CD8-positive, alpha-beta memory T cell (primary cell): ENCODE measurements at places on chromosomes 7 and 10. TPM values are rescaled to one million over a fixed set of nuclear protein-coding genes. Genes with fewer than 3 reads are reported as not detected.

- no peaks in the 10 kb centered on the region for H3K4me1 ChIP-seq
- DNase-seq: no peak
- H3K36me3 ChIP-seq: no peaks in the 10 kb centered on the region
These were observed 4.6 kb upstream of the CYP2C19 start for GRCh38 chr10:94757916-94758315.

- no peaks in the 10 kb centered on the region for H3K27me3 ChIP-seq
- no peak overlapping the region for H3K4me3 ChIP-seq
- H3K4me1 ChIP-seq: no peaks in the 10 kb centered on the region
- H3K36me3 ChIP-seq: no peaks in the 10 kb centered on the region
- H3K27ac ChIP-seq: no peak overlapping the region
- DNase-seq: no peak
These were observed 330.0 kb downstream of the ARL4A start for GRCh38 chr7:13017333-13017857.

Gene SPRN
- not detected for total RNA-seq

- no peaks in the 10 kb centered on the region for H3K36me3 ChIP-seq
- H3K27ac ChIP-seq: no peak overlapping the region
- no peak overlapping the region for H3K4me3 ChIP-seq
- H3K4me1 ChIP-seq: no peaks in the 10 kb centered on the region
These were observed 14.6 kb upstream of the MLXIPL start for GRCh38 chr7:73638911-73639310.

- H3K4me1 ChIP-seq: no peaks in the 10 kb centered on the region
- H3K27ac ChIP-seq: no peak overlapping the region
- no peak for DNase-seq
- H3K4me3 ChIP-seq: no peak overlapping the region
- no peaks in the 10 kb centered on the region for H3K27me3 ChIP-seq
These were observed 163.2 kb downstream of the DGKB start for GRCh38 chr7:14739168-14739840.

- H3K27ac ChIP-seq: no peak overlapping the region
- no peaks in the 10 kb centered on the region for H3K36me3 ChIP-seq
- H3K4me1 ChIP-seq: no peaks in the 10 kb centered on the region
- no peak overlapping the region for H3K4me3 ChIP-seq
- no peaks in the 10 kb centered on the region for H3K27me3 ChIP-seq
These were observed 166.1 kb upstream of the TCERG1L start for GRCh38 chr10:131477457-131478121.

DNA sequence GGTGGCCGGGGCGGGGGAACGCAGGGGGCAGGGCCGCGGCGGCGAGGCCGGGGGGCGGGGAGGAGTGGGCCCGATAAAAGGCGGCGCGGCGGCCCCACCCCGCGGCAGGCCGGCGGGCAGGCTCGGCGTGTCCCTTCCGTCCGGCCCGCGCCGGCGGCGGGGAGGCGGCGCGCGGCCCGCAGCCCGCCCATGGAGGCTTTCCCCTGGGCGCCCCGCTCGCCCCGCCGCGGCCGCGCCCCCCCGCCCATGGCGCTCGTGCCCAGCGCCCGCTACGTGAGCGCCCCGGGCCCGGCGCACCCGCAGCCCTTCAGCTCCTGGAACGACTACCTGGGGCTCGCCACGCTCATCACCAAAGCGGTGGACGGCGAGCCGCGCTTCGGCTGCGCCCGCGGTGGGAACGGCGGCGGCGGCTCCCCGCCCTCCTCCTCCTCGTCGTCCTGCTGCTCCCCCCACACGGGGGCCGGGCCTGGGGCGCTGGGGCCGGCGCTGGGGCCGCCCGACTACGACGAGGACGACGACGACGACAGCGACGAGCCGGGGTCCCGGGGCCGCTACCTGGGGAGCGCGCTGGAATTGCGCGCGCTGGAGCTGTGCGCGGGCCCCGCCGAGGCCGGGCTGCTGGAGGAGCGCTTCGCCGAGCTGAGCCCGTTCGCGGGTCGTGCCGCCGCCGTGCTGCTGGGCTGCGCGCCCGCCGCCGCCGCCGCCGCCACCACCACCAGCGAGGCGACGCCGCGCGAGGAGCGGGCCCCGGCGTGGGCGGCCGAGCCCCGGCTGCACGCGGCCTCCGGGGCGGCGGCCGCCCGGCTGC is at the start of gene NANOS1:
TSS of gene NANOS1 (plus strand) at position 102 of the 808 bp plus-strand sequence. CDS start at position 190, 88 bp downstream.
- peaks cover 8% of the 10 kb centered on the region for H3K36me3 ChIP-seq
- no peak within 1 kb of the TSS for H3K27ac ChIP-seq
- peak within 1 kb of the TSS; percentile 39 for H3K4me3 ChIP-seq
- H3K4me1 ChIP-seq: peaks cover 11% of the 10 kb centered on the region

DNA sequence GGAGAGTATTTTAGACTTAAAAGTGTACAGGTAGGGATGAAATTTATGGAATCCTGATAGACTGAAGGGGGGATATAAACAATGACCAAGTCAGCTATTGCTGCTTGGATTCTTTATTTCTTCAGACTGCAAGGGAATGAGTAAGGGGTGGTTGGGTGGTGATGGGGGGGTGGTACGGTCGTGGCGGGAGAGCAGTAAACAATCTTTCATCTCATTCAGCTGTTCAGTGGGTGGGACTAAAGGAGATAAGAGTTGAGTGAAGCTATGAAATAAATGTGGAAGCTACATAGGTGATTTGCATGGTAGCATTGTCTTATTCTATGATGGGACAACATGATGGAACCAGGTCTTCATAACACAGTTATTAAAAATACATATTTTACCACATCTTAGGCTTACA is 1.8 kb downstream of the SEPTIN7 start:
- H3K27ac ChIP-seq: peak overlapping the region; percentile 96
- peak overlapping the region; percentile 68 for H3K4me3 ChIP-seq
- H3K36me3 ChIP-seq: no peaks in the 10 kb centered on the region

Gene KCND2
- total RNA-seq: not detected

GRCh38 chr7:74343281-74344131 is 54.3 kb downstream of the CLIP2 start:
- H3K27ac ChIP-seq: no peak overlapping the region

Gene C10orf67
- not detected for total RNA-seq

Gene EZH2
- total RNA-seq: 123 TPM

Gene FOXI2
- total RNA-seq: not detected

- peaks cover 31% of the 10 kb centered on the region for H3K4me1 ChIP-seq
- no peak overlapping the region for H3K27ac ChIP-seq
- no peak for DNase-seq
- no peaks in the 10 kb centered on the region for H3K36me3 ChIP-seq
- no peaks in the 10 kb centered on the region for H3K27me3 ChIP-seq
These were observed 16.3 kb downstream of the CYTH3 start for GRCh38 chr7:6256109-6256483.

Gene CUL1
- total RNA-seq: 93.4 TPM

Gene NODAL
- not detected for total RNA-seq

DNA sequence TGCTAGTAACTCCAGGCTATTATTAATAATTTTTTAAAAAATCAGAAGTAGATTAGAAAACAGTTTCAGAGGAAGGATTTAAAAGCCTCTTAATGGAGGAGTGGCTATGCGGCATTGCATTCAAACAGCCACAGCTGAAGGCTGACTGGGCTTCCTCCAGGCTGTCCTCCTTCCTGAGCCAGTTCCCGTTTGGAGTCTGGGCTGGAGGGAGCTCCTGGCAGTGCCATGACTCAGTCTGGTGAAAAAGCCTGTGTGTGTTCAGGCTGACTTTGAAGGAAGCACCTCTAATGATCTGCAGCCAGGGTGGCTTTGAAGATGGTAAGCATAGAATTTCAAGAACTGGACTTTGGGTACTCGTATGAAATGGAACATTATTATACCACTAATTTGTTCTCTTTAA is 134.6 kb downstream of the DPP6 start:
- no peak for DNase-seq
- no peaks in the 10 kb centered on the region for H3K27me3 ChIP-seq
- H3K36me3 ChIP-seq: no peaks in the 10 kb centered on the region
- no peak overlapping the region for H3K4me3 ChIP-seq

DNA sequence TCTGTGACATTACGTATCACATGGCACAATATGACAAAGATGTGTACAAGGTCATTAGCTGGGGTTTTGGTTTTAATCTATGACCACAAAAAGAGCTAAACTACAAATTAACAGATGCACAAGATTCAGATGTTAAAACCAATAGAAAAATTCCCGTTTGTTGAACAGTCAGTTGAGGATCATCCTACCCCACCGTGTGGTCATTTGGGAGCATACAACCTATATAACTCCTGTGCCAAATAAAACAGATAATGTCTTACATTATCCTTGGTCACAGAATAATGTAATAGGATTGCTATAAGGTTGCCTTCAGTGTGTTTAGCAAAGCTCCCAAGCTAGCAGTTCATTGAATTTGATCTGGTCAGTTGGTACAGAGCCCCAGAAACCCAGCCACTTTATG is 28.2 kb downstream of the ASNS start:
- H3K27ac ChIP-seq: no peak overlapping the region
- no peak overlapping the region for H3K4me3 ChIP-seq
- H3K27me3 ChIP-seq: no peaks in the 10 kb centered on the region
- no peak for DNase-seq
- H3K36me3 ChIP-seq: no peaks in the 10 kb centered on the region

GRCh38 chr7:144027070-144027469 is 21.7 kb upstream of the OR2A5 start:
- H3K27me3 ChIP-seq: no peaks in the 10 kb centered on the region
- no peak overlapping the region for H3K27ac ChIP-seq
- H3K4me1 ChIP-seq: no peaks in the 10 kb centered on the region

- no peaks in the 10 kb centered on the region for H3K27me3 ChIP-seq
- no peaks in the 10 kb centered on the region for H3K36me3 ChIP-seq
- no peak overlapping the region for H3K27ac ChIP-seq
- DNase-seq: no peak
- H3K4me1 ChIP-seq: no peaks in the 10 kb centered on the region
- H3K4me3 ChIP-seq: no peak overlapping the region
These were observed 82.6 kb upstream of the ELMO1 start for GRCh38 chr7:37531225-37531624.

GRCh38 chr10:91432175-91432574 is 22.0 kb downstream of the HECTD2 start:
- no peak for DNase-seq
- no peak overlapping the region for H3K4me3 ChIP-seq
- H3K27me3 ChIP-seq: no peaks in the 10 kb centered on the region
- no peaks in the 10 kb centered on the region for H3K36me3 ChIP-seq
- H3K27ac ChIP-seq: no peak overlapping the region

Gene FAM25G
- not detected for total RNA-seq

Gene MYO1G
- 363 TPM for total RNA-seq

DNA sequence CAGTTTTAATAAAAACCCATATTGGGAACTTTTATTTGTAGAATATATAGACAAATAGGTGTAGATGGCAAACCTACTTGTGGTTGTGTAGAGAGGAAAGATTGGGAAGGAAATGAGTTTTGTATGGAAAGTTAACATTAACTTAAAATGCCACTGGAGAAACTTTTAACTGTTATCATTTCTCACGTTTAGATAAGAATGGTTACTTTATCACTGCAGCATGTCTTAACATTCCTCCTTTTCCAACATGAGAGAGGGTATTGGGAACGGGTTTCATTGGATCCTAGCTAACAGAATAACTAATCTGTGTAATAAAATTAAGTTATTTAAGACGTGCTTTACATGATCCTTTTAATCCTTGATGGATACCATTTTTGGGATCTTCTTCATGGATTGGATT is 1.8 kb downstream of the LUC7L2 start:
- DNase-seq: no peak
- peak overlapping the region; percentile 92 for H3K4me3 ChIP-seq
- H3K36me3 ChIP-seq: peaks cover 5% of the 10 kb centered on the region
- no peaks in the 10 kb centered on the region for H3K27me3 ChIP-seq
- H3K27ac ChIP-seq: peak overlapping the region; percentile 98
- peaks cover 40% of the 10 kb centered on the region for H3K4me1 ChIP-seq

DNA sequence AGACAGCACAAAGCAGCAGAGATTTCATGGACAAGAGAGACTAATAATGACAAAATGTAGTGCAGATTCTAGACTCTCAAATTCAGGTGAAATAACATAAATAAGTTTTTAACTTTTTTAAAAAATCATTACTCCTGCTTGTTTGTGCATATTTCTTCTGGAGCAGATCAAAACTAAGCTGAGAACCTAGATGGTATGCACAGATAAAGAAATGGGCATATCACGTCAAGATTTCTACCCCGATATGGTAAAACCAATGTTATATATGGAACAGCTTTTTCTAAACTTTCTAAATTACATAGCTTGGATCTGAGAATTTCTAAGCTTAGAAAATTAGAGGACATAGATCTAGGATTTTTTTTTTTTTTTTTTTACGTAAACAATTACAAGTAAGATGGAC is 18.2 kb downstream of the TWIST1 start:
- H3K27ac ChIP-seq: no peak overlapping the region
- no peaks in the 10 kb centered on the region for H3K36me3 ChIP-seq
- H3K27me3 ChIP-seq: no peaks in the 10 kb centered on the region
- H3K4me1 ChIP-seq: no peaks in the 10 kb centered on the region

- no peak overlapping the region for H3K27ac ChIP-seq
- no peaks in the 10 kb centered on the region for H3K4me1 ChIP-seq
- H3K36me3 ChIP-seq: no peaks in the 10 kb centered on the region
These were observed 121.0 kb downstream of the KCNMA1 start for GRCh38 chr10:77516575-77516974.

DNA sequence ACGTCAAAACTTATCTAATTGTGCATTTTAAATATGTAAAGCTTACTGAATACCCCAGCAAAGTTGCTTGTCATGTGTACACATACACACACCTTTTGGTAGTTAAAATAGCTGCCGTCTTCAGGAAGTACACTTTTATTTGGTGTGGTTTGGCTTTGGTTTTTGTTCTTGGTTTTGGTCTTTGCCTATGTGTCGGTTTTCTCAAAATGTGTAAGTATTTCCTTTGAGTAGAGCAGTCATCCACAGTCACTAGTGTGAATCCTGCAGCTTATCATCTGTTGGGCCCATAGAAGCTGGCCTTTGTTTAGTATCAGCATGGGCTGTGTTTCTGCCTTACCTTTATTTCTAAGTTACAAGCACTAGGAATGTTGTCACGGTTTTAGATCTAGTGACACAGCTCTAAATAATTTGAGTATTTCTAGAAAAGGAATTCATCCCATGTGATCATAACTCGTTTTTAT is 35.3 kb downstream of the NET1 start:
- no peak for DNase-seq
- peak overlapping the region; percentile 63 for H3K4me3 ChIP-seq
- H3K4me1 ChIP-seq: peaks cover 19% of the 10 kb centered on the region
- H3K36me3 ChIP-seq: peaks cover 6% of the 10 kb centered on the region

GRCh38 chr10:63515002-63515763 is 6.0 kb upstream of the REEP3 start:
- H3K4me3 ChIP-seq: no peak overlapping the region
- no peak for DNase-seq
- no peaks in the 10 kb centered on the region for H3K36me3 ChIP-seq
- H3K4me1 ChIP-seq: peaks cover 34% of the 10 kb centered on the region
- H3K27ac ChIP-seq: no peak overlapping the region
- no peaks in the 10 kb centered on the region for H3K27me3 ChIP-seq

- no peak for DNase-seq
- no peak overlapping the region for H3K4me3 ChIP-seq
- no peak overlapping the region for H3K27ac ChIP-seq
- no peaks in the 10 kb centered on the region for H3K36me3 ChIP-seq
These were observed 514 bp upstream of the CHAT start for GRCh38 chr10:49613165-49613881.

GRCh38 chr7:114889646-114890285 is 32.1 kb upstream of the MDFIC start:
- no peaks in the 10 kb centered on the region for H3K27me3 ChIP-seq
- H3K36me3 ChIP-seq: no peaks in the 10 kb centered on the region
- no peaks in the 10 kb centered on the region for H3K4me1 ChIP-seq
- H3K4me3 ChIP-seq: no peak overlapping the region

- no peaks in the 10 kb centered on the region for H3K27me3 ChIP-seq
- H3K4me3 ChIP-seq: no peak overlapping the region
- H3K36me3 ChIP-seq: peaks cover under 1% of the 10 kb centered on the region
- H3K4me1 ChIP-seq: no peaks in the 10 kb centered on the region
- H3K27ac ChIP-seq: no peak overlapping the region
- no peak for DNase-seq
These were observed 12.7 kb downstream of the LOXL4 start for GRCh38 chr10:98255146-98255877.
